Activated CD4-positive, alpha-beta memory T cell treated with anti-CD3 and anti-CD28 coated beads for 36 hours (primary cell): ENCODE measurements at places on chromosomes 1 and 21.

GRCh38 chr1:25182629-25183028, 49.7 kb downstream of the SYF2 start:
- DNase-seq, result no peak

DNA sequence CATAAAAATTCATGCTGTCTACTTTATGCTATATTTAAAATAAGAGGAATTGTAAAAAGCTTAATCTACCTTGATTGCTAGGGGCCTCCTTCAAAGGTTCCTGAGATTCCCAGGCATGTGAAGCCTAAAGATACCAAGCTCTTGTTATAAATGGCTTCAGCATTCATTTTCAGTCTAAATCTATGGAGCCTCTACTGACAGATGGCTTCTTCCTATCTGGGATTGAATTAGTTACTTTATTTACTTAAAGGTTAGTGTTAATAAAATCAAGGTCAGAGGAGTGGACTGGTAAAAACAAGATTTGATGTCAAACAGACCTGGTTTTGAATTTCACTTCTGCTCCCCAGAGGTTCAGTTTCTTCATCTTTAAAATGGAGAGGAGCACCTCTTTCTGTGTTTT, 93.7 kb downstream of the TNNI3K start:
- DNase-seq, result no peak

DNA sequence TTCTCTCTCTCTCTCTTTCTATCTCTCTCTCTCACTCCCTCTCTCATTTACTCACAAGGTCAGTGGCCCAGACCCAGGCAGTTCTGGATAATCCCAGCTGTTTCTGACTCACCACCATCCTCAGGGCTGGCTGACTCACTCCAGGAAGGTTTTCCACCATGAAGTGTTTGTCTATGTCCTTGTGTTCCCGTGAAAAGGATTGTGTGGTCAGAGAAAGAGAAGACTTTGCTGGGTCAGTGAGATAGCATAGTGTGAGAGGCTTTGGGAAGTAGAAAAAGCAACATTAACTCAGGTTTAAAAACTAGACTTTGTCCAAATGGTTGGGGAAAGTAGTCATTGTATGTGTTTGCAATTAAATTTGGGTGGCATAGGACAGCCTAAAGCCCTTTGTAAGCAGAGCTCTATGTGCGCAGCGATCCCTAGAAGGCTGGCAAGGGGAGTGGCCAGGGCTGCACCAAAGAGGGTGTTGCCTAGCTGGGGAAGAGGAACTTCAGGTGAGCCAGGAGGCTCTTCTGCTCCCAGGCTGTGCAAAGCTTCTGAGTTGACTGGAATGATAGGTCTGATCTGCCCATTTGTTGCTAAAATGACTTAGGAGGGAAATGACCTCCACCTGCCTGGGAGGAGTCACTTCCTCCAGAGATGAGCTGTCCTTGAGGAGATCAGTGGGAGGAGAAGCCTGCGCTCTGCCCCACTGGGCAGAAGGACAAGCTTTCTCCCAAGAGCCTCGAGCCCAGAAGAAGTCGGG, 4.9 kb upstream of the CAPN2 start:
- DNase-seq, result peak; percentile 34

DNA sequence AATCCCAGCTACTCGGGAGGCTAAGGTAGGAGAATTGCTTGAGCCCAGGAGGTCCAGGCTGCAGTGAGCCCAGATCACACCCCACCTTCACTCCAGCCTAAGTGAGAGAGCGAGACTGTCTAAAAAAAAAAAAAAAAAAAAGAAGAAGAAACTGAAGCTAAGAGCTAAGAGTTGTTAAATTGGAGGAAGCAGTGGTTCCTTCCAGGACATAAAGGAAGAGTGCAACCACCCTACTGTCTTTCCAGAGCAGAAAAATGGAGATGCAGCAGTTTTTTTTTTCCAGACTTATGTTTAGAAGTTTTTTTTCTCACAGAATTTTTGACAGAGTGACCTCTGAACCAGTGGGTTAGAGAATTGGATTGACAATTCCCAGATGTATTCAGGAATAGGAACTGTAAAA, 88.7 kb downstream of the HLX start:
- no peak for DNase-seq

DNA sequence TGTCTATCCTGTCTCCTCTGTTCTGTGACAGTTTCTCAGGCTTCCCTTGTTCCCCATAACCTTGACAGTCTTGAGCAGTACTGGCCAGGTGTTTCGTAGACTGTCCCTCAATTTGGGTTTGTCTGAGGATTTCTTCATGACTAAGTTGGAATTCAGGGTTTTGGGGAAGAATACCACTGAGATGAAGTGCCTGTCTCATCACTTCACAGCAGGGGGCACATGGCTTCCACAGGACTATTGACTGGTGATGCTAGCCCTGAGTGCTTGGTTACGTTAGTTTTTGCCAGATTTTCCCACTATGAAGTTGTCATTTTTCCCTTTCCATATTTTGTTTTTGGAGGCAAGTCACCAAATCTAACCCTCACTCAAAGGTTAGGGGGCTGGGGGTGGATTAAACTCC, 45.7 kb downstream of the CDCP2 start:
- no peak for DNase-seq

GRCh38 chr1:218620956-218621355, 275.8 kb downstream of the TGFB2 start:
- DNase-seq, result no peak

- DNase-seq, result peak; percentile 53
Observed at GRCh38 chr1:244049162-244050013, 1.7 kb upstream of the ZBTB18 start.

- DNase-seq, result no peak
Observed at GRCh38 chr1:19975423-19976193, 3.8 kb downstream of the PLA2G2A start.

DNA sequence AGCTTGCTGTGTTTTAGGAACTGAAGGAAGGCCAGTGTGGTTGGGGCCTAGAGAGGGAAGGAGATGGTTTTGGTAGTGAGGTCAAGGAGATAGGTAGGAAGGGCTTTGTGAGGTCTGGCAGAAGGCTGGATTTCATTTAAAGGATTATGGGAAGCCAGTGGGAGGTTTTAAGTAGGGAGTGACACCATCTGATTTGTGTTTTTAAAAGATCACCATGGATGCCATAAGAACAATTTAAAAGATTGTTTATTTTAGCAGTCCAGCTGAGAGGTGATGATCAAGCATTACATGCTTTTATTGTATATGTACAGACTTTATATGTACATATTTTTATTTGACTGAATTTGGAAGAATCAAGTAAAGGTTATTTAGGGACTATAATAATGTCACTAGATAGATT, 26.4 kb downstream of the RGL1 start:
- no peak for DNase-seq

DNA sequence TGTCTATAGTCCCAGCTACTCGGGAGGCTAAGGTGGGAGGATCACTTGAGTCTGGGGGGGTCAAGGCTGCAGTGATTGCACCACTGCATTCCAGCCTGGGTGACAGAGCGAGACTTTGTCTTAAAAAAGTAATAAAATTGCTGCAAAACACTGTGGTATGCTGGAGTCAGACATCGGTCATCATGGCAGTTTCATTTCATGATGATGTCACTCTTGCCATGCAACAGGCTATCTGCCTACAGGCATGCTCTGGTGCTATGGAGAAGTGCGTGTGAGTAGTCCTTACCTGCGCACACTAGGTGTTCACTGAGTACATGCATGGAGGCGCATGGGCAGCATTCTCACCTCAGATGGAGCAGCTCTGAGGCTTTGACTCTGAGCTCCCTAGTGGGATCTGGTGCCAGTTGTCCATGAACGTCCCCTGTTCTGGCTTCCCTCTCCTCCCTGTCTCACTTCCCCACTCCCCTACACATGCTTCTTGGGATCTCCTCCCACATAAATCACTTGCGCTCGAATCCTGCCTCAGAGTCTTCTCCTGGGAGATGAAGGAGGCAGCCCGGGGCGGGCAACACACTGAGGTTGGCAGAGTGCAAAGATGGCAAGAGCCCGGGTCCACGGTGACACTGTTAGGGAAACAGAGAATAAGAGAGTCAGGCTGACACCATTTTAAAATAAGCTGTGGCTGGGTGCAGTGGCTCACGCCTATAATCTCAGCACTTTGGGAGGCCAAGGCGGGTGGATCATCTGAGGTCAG, 10.4 kb upstream of the CELA3B start:
- no peak for DNase-seq

DNA sequence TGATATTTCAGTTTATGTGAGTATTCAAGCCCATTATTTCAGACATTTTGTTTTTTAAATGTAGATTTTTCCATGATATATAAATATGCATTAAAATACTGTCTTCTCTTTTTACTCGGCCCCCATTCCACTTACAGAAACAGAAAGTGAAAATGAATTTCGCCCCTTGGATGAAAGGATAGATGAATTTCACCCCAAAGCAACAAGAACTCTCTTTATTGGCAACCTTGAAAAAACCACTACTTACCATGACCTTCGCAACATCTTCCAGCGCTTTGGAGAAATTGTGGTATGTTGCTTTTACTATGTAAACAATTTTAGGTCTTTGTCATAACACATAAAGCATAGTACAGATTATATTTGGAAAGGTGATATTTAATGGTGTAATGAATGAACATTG, 59.9 kb downstream of the ZBTB17 start:
- no peak for DNase-seq

- no peak for DNase-seq
Observed at GRCh38 chr1:38000529-38001455, 4.5 kb downstream of the FHL3 start.

- no peak for DNase-seq
Observed at GRCh38 chr1:107138767-107139445, 1.9 kb upstream of the NTNG1 start.

DNA sequence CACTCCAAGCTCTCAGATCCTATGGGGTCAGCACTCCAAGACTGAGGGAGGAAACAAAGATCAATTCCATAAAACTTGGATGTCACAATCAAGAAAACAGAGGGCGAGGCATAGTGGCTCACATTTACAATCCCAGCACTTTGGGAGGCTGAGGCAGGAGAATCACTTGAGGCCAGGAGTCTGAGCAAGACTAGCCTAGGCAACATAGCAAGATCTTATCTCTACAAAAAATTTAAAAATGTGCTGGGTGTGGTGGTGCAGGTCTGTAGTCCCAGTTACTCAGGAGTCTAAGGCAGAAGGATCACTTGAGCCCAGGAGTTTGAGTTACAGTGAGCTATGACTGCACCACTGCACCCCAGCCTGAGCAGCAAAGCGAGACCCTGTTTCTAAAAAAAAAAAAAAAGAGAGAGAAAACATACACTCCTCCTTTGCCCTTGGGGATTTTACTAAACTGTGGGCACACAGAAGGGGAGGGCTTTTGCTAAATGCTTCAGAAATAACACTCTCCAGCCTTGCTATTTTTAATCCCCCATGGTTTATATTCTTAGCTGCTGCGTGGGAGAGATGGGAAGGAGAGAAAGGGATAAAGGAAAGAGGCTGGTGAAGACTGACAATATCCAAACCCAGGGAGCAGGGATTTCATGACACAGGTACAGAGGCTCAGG, 18.1 kb downstream of the ARHGEF2 start:
- DNase-seq, result no peak

GRCh38 chr1:239989990-239990389, 101.7 kb upstream of the FMN2 start:
- DNase-seq, result no peak

DNA sequence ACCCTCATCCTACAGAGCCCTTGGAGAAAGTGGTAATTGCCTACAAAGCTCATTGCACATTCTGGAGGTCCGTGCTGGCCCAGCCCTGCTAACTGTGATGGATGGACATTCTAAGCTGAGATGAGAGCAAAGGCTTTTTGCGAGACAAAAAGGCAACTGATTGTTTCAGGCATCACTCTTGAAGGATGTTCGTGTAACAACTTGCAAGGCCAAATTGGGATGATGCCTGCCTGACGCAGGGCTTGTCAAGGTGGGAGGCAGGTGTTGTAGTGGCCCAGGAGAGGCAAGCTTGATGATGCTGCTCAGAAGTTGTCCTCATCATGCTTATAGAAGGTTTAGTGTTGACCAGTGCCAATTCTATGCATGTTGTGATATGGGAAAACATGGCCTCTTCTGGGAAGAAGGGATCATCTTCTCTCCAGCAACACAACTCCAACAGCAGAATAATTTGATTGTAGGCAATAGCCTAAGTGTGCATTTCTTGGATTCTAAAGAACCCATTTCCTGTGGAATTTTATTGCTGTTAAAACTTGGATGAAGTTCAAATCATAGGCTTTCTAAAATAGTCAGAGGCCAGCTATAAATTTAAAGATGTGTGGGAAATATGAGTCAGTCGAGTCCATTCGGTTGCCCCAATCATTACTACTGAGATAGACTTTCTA, 102.5 kb upstream of the COA6 start:
- no peak for DNase-seq

DNA sequence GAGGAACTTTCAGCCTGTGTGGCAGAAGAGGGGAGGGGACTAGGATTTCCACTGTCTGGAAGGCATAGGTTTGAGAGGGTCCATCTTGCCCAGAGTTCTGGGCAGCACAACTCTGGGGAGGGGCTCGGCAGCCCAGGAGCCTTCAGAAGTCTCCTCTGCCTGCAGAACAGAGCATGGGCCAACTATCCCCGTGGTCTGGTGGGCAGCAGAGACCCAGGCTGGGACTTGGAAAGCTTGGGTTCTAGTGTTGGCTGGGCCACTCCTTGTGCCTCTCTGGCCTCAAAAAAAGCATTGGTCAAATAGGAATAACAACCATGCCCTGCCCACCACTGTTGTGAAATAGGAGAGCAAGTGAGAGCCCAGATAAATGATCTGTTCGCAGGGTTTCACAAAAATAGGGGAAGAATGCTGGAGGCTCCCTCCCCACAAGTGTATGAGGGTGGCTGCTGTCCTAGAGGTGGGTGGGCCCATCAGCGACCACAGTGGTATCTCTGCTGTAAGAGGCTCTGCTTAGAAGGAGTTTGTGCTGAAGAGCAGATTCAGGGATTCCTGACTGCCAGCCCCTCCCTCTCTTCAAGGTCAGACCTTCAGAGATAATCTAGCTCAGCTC, 8.9 kb downstream of the EPHA10 start:
- DNase-seq, result no peak

DNA sequence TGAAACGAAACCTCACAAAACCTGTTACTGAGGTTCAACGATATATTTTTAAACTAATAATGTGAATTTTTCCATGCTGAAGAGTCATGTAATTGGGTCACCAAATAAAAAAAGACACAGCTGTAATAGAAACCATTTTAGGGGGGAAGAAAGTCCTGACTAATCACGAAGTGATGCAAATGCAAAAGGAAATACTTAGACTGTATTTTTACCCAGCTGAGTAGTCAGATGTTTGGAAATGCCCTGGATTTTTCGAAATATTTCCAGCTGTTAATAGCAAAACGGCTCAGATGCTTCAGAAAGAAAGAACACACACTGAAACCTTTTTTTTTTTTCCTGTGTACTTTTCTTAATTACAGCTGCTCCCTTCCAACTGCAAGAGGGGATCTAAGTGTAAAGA, 210.3 kb downstream of the SETD4 start:
- no peak for DNase-seq

GRCh38 chr1:89363196-89363595, 663 bp upstream of the GBP6 start:
- peak; percentile 20 for DNase-seq

- no peak for DNase-seq
Observed at GRCh38 chr1:51048670-51049069, 53.4 kb upstream of the C1orf185 start.

DNA sequence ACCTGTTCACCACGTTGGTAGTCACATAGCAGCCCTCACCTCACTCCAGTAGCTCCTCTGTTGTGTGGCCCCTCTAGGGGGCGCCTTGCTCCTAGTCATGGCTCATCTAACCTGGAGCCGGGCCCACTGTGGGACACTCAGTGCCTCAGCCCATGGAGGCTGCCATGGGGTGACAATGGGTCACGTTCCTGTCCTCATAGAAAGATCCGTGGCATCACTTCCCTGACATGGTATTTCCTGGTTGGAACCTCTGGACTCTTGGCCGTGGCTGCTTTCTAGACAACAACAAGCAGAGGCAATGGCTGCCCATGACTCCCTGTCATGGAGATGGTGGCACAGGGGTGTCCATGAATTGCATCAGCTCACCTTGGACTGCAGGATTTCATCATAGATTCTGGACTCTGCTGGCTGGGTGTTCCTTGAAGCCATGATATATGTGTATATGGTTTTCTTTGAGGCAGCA, 27.5 kb upstream of the SLAMF6 start:
- DNase-seq, result peak; percentile 82
